ENCODE measurements at places on chromosomes 16 and 17.

GRCh38 chr17:51119415-51120356 lies 982 bp downstream of the SPAG9 start:
- no peak for DNase-seq

GRCh38 chr16:17339764-17340541 lies 130.8 kb downstream of the XYLT1 start:
- no peak for DNase-seq

DNA sequence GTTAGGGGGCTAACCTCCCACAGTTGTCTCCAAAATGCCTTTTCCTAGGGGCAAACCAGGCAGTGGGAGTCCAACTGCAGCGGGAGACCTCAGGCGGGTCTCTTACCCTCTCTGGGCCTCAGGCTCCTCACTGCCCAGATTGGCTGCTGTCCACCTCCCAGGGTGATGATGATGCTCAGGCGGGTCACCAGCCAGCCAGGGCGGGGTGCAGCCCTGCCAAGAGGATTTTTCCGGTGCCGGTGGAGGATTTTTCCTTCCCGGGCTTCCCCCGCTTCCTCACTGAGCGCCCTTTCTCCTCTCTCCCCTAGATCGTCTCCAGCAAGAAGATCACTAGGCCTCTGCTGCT lies 22.8 kb downstream of the CPNE2 start:
- no peak for DNase-seq

DNA sequence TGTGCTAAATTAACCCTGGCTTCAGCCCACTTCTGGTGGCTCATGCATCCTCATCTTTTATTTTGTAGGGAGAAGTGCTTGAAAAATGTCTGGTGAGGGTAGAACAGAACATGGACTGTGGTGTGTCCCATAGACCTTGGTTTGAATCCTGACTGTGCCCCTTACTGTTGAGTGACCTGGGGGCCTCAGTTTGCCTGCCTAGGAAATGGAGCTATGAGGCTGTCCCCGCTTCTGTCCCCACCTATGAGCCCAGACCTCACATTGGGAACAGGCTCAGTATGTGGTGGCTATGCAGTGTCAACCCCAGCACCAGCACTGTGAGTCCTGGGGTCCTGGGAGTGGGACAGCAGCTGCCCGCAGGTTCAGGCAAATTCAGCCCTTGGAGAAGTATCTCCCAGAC lies 186.3 kb upstream of the GSE1 start:
- DNase-seq = no peak

DNA sequence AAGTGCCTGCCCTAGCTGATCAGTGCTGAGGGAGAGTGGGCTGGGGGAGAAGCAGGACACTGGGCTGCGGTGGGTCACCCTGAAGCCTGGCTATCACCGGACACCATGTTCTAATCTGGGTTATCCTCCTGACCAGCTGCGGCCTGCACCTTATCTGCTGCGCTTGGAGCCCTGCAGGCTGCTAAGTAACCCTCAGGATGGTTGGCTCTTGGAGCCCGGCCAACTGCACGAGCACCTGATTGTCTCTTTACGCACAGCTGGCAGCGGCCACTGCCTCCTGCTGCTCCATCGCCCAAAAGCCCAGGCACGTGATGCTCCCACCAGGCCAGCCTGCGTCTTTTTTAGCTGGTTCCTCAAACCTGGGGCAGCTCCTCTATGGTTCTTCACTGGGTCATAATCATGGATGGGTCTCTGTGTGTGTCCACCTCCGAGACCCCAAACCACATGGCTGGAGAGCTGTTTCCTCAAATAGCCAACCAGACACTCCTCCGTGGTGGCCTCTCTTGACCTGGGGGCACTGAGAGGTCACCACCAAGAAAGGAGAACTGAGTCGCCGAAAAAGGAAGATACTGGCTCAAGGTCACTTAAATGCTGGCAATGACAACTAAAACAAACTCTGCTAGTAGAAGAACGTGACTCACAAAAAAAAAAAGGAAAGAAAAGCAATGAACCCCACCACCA lies 21.7 kb downstream of the SPHK1 start:
- DNase-seq = no peak

- no peak for DNase-seq
Measured at GRCh38 chr16:53518550-53519416, 15.8 kb upstream of the AKTIP start.

- DNase-seq = no peak
Measured at GRCh38 chr17:53032861-53033271, 789.9 kb upstream of the KIF2B start.

- DNase-seq = no peak
Measured at GRCh38 chr17:45156242-45156641, 5.4 kb upstream of the HEXIM2 start.

- no peak for DNase-seq
Measured at GRCh38 chr16:17270111-17270510, 200.6 kb downstream of the XYLT1 start.

- DNase-seq = no peak
Measured at GRCh38 chr16:14120335-14120734, 49.2 kb downstream of the MRTFB start.

DNA sequence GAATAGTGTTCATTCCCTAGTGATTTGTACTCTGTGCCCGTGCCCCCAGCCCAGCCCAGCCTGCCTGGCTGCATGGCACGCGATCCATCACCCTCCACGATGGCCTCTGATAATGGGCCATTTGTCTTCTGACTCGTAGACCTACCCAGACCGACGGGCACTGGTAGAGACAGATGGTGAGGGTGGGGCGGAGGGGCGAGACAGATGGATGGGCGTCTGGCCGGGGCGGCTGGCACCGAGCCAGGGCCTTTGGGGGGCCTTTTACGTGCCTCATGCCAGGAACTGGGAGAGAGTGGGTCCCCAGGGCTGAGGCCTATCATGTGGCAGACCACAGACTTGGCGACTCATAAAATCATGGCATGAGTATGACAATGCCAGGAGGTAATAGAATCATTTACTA lies 25.4 kb downstream of the CRHR1 start:
- DNase-seq = no peak

GRCh38 chr17:73411313-73411747 lies 99.5 kb upstream of the CDC42EP4 start:
- DNase-seq = no peak

DNA sequence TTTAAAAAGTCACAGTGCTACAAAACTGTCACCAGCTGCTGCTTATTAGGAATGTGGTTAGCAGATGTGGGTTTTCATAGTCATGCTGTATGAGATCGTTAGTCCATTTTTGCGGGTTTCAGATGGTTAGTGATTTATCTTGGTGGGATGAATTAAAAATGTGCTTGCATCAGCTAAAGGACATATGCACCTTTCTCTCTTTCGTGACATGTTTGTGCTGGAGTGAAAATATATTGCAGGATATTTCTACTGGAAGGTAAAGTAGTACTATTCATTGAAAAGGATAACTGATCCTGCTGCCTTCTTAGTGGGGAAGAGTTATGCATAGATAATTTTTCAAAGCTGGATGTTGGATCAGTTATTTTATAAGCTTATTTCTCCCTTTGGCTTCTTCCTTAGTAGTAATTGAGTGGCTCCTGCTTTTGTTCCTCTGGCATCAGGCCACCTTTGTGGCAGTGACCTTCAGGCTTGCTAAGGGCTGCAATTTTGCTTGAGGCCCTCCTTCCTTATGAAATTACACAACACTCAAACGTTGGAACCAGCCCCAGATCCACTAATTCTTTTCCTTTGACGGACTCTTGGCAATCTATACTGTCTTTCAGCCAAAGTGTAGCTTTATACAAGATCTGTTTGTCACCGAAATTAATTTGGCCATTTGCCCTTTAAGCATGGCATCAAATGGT lies 7.5 kb upstream of the SNTB2 start:
- DNase-seq = no peak

Data from NCI-H1436 treated with DMSO at 0.1 percent for 48 hours (cell line).